ENCODE measurements at places on chromosomes 3 and 15.

DNA sequence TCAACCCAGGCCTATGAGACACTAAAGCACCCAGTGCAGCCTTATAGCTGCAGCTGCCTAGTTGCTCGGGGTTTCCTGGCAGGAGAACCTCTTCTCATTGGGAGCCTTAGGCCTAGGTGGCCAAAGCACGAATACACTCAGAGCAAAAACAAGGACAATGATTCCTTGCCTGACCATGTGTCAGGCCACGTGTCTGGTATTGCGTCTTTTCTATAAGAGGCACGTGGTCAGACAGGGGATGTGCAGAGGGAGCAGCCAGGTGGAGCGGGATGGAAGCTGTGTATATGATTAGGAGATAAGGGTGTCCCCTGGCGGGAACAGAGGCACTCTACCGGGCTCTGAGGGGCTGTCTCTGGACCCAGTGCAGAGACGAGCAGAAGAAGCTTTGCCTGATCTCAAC is 26.4 kb downstream of the SLC22A14 start:
- no peak for DNase-seq

- no peak for DNase-seq
Observed at GRCh38 chr3:13025090-13025489, 48.1 kb downstream of the IQSEC1 start.

DNA sequence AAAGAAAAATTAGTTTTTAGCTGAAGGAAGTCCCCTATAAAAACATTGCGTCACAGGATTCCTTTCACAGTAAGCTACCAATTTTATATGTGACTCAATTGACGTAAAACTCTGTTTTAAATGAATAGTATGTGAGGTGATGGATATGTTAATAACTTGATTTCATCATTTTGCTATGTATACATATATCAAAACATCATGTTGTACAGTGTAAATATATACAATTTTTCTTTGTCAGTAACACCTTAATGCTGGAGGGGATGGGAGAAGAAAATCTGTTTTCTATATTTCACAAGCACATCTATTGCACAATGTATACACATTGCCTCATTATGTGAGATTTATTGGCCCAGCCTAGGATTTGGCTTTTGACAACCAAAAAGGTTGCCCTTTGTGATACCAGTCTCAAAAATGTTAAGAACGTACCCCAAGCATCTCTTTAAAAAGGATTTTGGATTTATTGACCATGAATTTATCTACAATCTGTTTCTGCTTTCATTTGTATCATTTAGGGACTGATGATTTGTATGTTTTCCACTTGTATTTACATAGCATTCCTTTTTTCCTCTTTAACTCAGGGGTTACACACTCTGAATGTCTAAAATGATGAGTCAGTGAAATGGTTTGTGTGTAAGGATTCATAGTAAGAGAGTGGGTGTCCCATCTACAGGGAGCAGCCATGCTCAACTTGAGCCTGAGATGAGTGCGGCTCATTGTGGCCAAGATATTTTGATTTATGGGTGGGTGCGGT is 62.6 kb downstream of the CRTC3 start:
- DNase-seq = no peak

DNA sequence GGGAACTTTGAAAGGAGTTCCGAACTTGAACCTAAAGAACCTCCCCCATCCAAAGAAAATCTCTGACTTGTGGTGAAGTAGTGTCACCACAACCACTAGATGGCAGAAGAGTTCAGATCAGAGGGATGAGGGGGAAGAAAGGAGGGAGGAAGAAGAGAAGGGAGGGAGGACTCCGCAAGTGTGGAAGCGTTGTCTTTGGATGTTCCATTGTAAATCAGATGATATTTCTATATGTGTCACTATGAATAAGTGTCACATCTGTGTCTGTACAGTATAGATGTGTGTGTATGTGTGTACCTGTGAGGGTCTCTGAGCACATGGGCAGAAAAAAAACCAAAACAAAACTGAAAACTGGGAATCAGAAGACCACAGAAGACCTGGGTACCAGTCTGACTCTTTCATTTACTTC is 16.9 kb downstream of the SLC24A1 start:
- DNase-seq = peak; percentile 63

- no peak for DNase-seq
Observed at GRCh38 chr3:47022641-47023071, 43.2 kb downstream of the NBEAL2 start.

- no peak for DNase-seq
Observed at GRCh38 chr3:6266135-6266534, 594.8 kb upstream of the GRM7 start.

GRCh38 chr3:8607234-8608040 is 37.2 kb downstream of the SSUH2 start:
- DNase-seq = no peak

GRCh38 chr3:143234526-143234925 is 115.0 kb downstream of the CHST2 start:
- no peak for DNase-seq

DNA sequence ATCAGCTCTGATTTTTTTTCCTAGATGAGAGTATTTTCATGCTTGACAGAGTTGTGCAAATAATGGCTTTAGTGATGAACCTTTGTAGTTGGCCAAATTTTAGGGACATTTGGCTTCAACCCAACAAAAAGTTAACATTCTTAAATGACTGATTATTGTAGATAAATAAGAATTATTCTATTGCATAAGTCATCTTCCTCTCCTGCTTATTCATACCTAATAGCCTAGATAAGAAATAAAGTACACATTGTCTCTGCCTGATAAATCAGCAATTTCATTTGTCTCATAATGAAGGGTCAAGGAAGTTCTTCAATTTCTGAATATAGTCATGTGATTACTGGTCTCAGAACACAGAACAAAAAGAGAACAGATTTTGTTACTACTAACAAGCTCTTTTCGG is 428.9 kb upstream of the IL12A start:
- DNase-seq = no peak

DNA sequence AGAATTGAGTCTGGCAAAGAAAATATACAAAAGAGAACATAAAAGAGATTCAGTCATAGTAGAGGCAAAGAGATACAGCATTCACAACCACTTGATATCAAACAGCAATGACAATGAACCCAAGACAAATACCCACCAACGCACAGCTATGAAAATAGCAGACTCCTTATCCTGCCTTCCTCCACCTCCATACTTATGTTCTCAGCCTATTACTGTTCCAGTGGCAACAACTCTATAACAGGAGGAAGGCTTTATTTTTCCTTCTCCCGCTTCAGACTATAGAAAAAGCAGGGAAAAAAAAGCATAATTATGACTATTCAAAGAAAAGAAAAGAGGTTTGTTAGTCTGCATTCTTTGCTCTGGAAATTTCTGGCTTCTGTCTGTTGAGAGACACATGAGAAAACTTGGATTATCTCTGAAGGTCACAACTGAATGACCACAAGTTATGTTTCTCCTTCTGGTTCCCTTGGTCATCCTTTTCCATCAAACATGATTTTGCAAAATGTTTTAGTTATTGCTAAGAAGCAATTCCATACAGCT is 81.2 kb upstream of the PLXND1 start:
- DNase-seq = no peak

DNA sequence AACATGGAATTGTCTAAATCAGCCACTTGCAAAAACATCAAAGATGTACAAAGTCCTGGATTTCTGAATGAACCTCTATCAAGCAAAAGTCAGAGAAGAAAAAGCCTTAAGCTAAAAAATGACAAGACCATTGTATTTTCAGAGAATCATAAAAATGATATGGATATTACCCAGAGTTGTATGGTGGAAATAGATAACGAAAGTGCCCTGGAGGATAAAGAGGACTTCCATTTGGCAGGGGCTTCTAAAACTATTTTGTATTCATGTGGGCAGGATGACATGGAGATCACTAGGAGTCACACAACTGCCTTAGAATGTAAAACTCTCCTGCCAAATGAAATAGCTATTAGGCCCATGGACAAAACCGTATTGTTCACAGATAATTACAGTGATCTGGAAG is 29.3 kb downstream of the KNL1 start:
- DNase-seq = no peak

DNA sequence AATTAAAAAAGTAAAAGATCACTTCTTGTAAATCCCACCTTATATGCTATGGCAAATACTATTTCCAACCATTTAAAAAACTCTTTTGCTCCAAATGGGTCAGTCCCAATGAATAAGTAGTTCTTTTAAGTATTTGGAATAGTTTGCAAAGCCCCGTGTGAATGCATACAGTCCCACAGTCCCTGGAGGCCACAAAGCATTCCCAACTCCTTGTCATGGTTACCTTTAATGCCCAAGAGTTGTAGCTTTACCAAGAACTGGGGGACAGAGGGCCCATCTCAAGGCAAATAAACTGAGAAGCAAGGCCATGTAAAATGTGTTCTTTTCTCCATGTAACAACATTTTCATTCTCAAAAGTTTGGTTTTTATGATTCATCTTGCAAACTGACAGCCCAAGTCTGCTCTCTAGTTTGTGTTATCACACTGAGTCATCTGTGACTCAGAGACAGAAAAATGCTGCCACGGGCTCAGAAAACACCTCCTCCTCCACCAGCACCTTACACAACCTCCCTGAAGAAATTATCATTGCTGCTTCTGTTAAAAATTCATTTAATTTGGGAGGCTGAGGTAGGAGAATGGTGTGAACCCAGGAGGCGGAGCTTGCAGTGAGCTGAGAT is 336.2 kb downstream of the ERC2 start:
- DNase-seq = peak; percentile 52

DNA sequence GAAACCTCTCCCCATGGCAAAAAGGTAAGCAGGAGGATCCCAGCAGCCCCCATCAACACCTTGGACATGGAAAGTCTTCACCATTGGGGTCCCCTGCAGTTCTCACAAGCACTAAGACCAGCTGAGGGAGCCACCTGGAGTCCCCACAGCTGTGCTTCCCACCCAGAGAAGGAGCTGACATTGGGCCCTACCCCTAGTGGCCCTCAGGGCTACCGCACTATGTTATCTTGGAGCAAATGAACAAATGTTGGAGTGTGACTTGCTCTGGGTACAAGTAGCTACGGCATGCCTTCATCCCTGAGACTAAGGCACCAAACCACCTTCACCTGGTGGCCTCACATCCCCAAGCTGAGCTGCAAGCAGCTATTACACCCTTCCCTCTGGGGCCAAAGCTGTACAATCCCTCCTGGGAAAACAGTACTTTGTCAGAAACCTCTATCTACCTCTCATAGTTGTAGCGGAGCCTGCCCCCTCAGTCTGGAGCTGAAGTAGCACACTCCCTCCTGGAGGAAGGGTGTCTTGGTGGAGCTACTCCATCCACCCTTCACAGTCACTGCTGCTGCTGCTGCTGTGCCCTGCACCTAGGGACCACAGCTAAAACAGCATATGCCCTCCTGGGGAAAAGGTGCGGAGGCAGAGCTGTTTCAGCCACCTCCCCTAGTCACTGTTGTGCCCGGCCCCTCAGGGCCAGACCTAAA is 42.7 kb downstream of the SERP1 start:
- no peak for DNase-seq

DNA sequence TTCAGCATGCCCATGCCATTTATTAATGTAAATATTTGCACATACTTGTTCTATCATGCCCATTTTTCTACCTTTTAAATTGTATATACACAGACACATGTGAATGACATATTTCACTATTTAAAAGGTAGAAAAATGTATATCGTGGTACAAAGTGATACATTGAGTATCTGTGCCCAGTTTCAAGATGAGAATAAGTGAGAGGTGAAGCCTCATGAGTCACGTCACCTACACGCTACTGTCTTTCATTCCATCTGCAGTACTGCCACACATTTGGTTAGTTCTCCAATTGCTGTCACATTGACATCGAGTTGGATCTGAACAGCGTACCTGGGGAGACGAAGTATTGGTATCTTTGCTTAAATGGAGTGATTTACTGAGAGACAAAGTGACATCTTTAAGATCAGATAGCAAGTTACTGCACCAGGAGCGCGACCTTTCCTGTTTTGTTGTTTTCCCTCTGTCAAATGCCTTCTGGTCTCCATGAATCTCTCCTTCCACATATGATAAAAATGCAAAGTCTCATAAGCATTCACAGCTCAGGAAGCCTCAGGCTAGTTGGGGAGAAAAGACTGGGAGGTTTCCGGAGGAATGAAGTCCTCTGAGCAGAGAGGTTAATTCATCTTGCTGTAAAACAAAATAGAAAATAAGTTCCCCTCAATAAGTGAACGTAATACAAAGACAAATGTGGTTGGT is 12.0 kb downstream of the GREM1 start:
- DNase-seq = no peak

DNA sequence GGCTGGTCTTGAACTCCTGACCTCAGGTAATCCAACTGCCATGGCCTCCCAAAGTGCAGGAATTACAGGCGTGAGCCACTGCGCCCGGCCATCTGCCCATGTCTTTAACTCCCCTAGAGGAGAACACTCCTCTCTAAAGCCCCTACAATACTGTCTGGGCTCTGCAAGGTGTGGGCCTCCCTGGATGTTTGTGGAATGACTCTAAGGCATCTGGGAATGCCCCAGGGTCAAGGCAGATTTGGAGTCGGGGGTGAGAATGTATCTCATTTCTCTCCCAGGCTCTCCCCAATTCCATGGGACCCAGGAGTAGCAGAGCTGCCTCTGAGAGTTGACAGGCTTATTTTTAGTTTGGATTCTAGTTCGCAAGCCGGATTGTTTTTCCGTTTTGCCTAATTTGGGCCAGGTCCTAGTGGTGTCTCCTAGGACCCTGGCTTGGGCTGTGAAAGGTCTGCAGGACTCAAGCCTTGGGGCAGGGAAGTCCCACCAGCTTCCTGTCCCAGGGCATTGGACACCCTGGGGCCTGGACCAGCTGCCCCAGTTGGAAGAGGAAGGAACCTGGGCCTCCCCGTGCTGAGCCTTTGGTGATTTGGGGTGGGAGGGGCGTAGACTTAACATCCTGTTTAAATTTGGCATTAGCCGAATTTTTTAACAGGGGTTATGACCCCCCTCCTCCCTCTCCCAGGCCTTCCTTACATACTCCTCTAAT is 53.5 kb downstream of the MAGEF1 start:
- no peak for DNase-seq

DNA sequence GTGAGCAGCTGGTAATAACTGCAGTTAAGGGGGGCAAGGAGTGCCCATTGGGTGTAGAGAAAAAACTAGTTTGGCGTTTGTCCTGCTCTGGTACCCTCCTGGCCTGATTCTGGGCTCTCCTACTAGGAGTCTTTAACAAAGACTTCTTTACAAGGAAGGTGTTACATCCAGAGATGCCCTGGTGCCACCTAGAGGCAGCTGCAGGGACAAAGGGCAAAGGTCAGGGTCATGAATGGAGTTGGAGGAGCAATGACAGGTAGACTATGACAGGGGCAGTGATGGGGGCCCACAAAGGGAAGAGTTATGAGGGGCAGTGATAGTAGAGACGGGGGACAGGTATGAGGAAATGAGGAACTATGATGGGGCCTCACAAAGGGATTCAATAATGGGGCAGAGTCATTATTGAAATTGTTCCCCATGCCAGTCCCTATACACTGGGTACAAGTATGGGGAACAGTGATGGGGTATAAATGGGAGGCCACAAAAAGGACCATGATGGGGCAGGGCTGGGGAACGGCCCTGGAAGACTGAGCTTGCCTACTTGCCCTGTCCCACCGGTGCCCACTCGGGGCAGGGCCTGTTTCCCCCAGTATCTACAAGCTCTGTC is 7.9 kb downstream of the CCDC71 start:
- no peak for DNase-seq

- no peak for DNase-seq
Observed at GRCh38 chr15:91620229-91620628, 233.3 kb upstream of the SLCO3A1 start.
